ENCODE measurements at places on chromosomes 4 and X. TPM values are rescaled to one million over a fixed set of nuclear protein-coding genes. Genes with fewer than 3 reads are reported as not detected.

The IL13RA1 gene
- 22.2 TPM for total RNA-seq

The SH3BP2 gene
- 14.7 TPM for total RNA-seq

The TBC1D19 gene
- 60.7 TPM for total RNA-seq

The TRIM75 gene
- not detected for total RNA-seq

The EFHC2 gene
- 0.95 TPM for total RNA-seq

The IL21 gene
- total RNA-seq = not detected

The ERVMER34-1 gene
- not detected for total RNA-seq

The ADGRG4 gene
- total RNA-seq = not detected

The NSDHL gene
- 13.7 TPM for total RNA-seq

The RBM47 gene
- total RNA-seq = 0.32 TPM

The MAGEA12 gene
- not detected for total RNA-seq

The SLC9A7 gene
- 21.2 TPM for total RNA-seq

The LANCL3 gene
- total RNA-seq = not detected

The CCDC158 gene
- 0.16 TPM for total RNA-seq

The APOOL gene
- total RNA-seq = 3.5 TPM

The HS3ST1 gene
- total RNA-seq = under 0.01 TPM

The GSX2 gene
- not detected for total RNA-seq

The LRRC66 gene
- 0.77 TPM for total RNA-seq

The BEX2 gene
- 0.60 TPM for total RNA-seq

The SPANXC gene
- total RNA-seq = not detected

The IL1RAPL2 gene
- total RNA-seq = not detected

The HSFX1 gene
- total RNA-seq = 0.94 TPM

The TLR1 gene
- total RNA-seq = 1.7 TPM

The PF4V1 gene
- 1.9 TPM for total RNA-seq

The SGMS2 gene
- 38.9 TPM for total RNA-seq

The SLC25A6 gene
- 152 TPM for total RNA-seq

The NLGN3 gene
- 0.95 TPM for total RNA-seq

The CFAP99 gene
- total RNA-seq = not detected

The PAQR3 gene
- total RNA-seq = 6.4 TPM

The NOCT gene
- 5.0 TPM for total RNA-seq

The FGFR3 gene
- 3.3 TPM for total RNA-seq

The PPP4R3C gene
- total RNA-seq = not detected

The POLN gene
- total RNA-seq = 4.1 TPM

The GLUD2 gene
- 1.8 TPM for total RNA-seq

The ZFP42 gene
- total RNA-seq = under 0.01 TPM

The SOX3 gene
- total RNA-seq = not detected

The TMPRSS11F gene
- total RNA-seq = not detected

The PAGE5 gene
- total RNA-seq = not detected

The MAGEB2 gene
- not detected for total RNA-seq
